ENCODE measurements at places on chromosomes 2 and 18. TPM values are rescaled to one million over a fixed set of nuclear protein-coding genes. Genes with fewer than 3 reads are reported as not detected.

MROH2A gene
- not detected for total RNA-seq

SGPP2 gene
- 8.8 TPM for total RNA-seq

IL1RL2 gene
- total RNA-seq, result 1.4 TPM

CD28 gene
- total RNA-seq, result 2.9 TPM

ARPC2 gene
- 144 TPM for total RNA-seq

SCN7A gene
- total RNA-seq, result 27.5 TPM

PAX8 gene
- total RNA-seq, result 1.9 TPM

APCDD1 gene
- total RNA-seq, result 55.1 TPM

CYP1B1 gene
- 46.1 TPM for total RNA-seq

ITGA6 gene
- total RNA-seq, result 47.0 TPM

COLEC11 gene
- total RNA-seq, result 25.0 TPM

IL37 gene
- not detected for total RNA-seq

PLGLB2 gene
- 1.3 TPM for total RNA-seq

GAL3ST2 gene
- not detected for total RNA-seq

AQP12B gene
- total RNA-seq, result not detected

MLPH gene
- 91.5 TPM for total RNA-seq

HOXD4 gene
- total RNA-seq, result 0.53 TPM

RIOK3 gene
- 49.1 TPM for total RNA-seq

CXCR1 gene
- total RNA-seq, result 0.97 TPM

GNLY gene
- total RNA-seq, result 2.8 TPM

CACNB4 gene
- 0.71 TPM for total RNA-seq

ANKZF1 gene
- 20.3 TPM for total RNA-seq

WDPCP gene
- 12.4 TPM for total RNA-seq

ZC3H8 gene
- 8.8 TPM for total RNA-seq

LINC00305 gene
- total RNA-seq, result not detected

TTN gene
- total RNA-seq, result 1,545 TPM

SCYGR8 gene
- total RNA-seq, result not detected

NDUFV2 gene
- 318 TPM for total RNA-seq

ADAM23 gene
- 30.2 TPM for total RNA-seq

NRBP1 gene
- 58.7 TPM for total RNA-seq

DOK6 gene
- total RNA-seq, result 9.0 TPM

MAP4K4 gene
- total RNA-seq, result 74.6 TPM

SERPINB8 gene
- 10.8 TPM for total RNA-seq

HOXD11 gene
- not detected for total RNA-seq

ATG9A gene
- total RNA-seq, result 69.0 TPM

SPC25 gene
- 0.85 TPM for total RNA-seq

POMC gene
- 10.6 TPM for total RNA-seq

ABCG5 gene
- total RNA-seq, result not detected

FAP gene
- total RNA-seq, result 1.4 TPM

SLC38A11 gene
- 0.42 TPM for total RNA-seq

FSHR gene
- total RNA-seq, result 0.29 TPM

LRRC30 gene
- total RNA-seq, result not detected

GAD1 gene
- total RNA-seq, result not detected

CNGA3 gene
- not detected for total RNA-seq

All from left cardiac atrium (tissue), 4 donors.